CD4-positive, alpha-beta T cell treated with Interleukin-1 beta for 1 hour (primary cell): ENCODE measurements at places on chromosomes 11 and 22.
A peak's percentile ranks its signal among the peaks of the same experiment; 100 is the strongest.

DNA sequence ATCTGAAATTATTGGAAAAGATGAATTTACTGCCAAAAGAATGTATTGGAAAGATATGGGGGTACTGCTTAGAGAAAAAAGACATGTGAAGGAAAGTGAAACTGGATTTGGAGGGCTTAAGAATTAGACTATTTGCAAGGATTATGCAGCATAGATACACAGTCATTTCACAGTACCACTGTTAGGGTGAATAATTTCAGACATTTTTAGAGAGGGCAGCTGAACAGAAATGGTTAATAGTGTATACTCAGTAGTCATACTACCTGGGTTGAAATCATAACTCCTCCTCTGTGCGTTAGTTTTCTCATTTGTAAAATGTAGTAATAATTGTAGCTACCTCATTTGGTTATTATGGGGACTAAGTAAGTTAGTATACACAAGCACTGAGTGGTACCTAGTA is 33.0 kb downstream of the GAS2 start:
- no peak for DNase-seq

GRCh38 chr11:726278-727220 is 20.5 kb downstream of the EPS8L2 start:
- DNase-seq = peak; percentile 43

DNA sequence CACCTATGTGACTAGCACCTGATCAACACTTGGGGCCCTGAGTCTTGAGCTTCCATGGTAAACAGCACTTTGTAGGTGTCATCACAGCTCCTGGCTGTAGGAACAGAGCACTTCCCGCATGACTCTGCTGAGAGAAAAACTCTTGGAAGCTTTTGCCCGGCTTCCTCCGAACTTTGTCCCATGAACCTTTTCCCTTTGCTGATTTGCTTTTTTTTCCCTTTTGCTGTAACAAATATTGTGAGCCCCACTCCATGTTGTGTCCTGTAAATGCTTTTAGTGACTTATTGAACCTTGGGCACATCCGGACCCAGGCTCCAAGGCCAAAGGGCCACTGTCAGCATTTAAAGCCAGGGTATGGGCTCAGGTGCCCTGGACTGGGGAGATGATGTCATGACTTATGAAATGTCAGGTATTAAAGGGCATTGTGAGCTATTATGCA is 391.1 kb downstream of the TENM4 start:
- DNase-seq = no peak

- DNase-seq = no peak
Measured at GRCh38 chr22:36236388-36237319, 2.7 kb downstream of the APOL2 start.

DNA sequence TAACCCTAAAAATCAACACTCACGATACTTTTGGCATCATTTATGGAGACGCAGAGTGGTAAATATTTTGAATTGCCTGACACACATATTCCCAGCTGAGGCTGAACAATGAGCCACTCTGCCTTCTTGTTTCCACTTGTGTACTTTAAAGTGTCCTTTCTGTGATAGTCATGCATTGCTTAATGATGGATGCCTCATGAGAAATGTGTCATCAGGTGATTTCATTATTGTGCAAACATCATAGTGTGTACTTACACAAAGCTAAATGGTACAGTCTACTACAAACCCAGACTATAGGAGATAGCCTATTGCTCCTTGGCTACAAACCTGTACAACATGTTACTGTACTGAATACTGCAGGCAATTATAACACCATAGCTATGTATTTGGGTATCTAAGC is 44.2 kb downstream of the MRE11 start:
- DNase-seq = no peak

- DNase-seq = no peak
Measured at GRCh38 chr11:92735039-92735438, 234.4 kb upstream of the MTNR1B start.

DNA sequence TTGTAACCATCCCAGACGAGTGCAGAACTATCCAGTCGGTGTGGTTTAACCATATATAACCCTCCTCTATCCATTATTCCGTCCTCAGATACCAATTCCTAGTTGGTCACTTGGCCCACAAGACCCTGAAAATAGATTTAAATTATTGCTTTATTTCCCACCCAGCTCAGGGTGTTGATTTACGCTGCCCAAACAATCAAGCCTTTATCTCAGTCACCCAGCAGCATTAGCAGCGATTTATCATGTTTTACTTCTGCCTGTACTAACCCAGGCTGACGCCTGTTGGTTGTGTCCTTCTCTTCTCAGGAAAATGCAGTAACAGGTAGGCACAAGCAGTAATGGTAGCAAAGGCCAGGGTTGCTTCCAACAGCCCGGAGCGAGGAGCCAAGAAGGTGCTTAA is 81.2 kb downstream of the DSCAML1 start:
- no peak for DNase-seq

- DNase-seq = no peak
Measured at GRCh38 chr11:120869516-120870011, 154.3 kb upstream of the TBCEL start.

GRCh38 chr11:115672999-115673411 is 168.8 kb upstream of the CADM1 start:
- DNase-seq = no peak

GRCh38 chr11:111500481-111500880 is 11.7 kb downstream of the BTG4 start:
- DNase-seq = no peak

- DNase-seq = no peak
Measured at GRCh38 chr11:96367342-96367741, 22.4 kb downstream of the CCDC82 start.

GRCh38 chr11:6828103-6828502 is 17.4 kb upstream of the OR10A5 start:
- DNase-seq = no peak

DNA sequence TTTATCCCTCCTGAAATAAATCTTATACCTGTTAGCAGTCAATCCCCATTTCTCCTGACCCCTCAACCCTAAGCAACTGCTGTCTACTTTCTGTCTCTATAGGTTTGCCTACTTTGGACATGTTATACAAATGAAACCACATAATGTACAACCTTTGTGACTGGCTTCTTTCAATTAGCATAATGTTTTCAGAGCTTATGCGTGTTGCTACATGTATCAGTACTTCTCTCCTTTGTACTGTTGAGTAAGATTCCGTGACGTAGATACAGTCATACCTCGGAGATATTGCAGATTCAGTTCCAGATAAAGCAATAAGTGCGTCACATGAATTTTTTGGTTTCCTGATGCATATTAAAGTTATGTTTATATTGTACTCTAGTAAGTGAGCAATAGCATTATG is 127.3 kb downstream of the MORC2 start:
- no peak for DNase-seq

- no peak for DNase-seq
Measured at GRCh38 chr11:42315267-42315666, 855.8 kb upstream of the LRRC4C start.

DNA sequence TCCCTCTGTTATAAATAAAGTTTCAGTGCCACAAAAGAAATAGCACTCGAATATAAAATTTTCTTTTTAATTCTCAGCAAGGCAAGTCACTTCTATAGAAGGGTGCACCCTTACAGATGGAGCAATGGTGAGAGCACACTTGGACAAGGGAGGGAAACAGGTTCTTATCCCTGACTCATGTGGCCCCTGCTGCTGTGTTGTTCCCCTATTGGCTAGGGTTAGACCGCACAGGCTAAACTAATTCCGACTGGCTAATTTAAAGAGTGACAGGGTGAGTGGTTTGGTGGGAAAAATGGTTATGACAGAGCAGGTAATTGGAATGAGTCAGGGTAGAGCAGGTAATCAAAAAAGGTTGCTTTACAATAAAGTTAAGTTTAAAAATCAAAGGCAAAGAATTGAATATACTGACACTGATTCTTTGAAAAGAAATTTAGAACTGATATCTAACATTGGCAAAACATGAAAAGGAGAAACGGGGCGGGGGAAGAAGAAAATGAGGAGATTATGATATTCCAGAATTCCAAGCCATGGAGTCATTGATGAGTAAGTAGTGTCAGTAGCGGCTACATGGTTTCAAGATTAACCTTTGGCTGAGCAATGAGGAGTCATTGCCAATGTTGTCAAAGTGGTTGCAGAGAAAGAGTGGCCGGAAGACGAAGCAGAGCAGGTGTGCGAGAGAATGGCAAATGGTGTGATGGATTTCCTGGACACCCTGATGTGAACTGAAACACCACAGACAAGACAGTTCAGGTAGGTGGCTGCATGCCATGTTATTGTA is 48.4 kb upstream of the MRGPRX1 start:
- DNase-seq = no peak

DNA sequence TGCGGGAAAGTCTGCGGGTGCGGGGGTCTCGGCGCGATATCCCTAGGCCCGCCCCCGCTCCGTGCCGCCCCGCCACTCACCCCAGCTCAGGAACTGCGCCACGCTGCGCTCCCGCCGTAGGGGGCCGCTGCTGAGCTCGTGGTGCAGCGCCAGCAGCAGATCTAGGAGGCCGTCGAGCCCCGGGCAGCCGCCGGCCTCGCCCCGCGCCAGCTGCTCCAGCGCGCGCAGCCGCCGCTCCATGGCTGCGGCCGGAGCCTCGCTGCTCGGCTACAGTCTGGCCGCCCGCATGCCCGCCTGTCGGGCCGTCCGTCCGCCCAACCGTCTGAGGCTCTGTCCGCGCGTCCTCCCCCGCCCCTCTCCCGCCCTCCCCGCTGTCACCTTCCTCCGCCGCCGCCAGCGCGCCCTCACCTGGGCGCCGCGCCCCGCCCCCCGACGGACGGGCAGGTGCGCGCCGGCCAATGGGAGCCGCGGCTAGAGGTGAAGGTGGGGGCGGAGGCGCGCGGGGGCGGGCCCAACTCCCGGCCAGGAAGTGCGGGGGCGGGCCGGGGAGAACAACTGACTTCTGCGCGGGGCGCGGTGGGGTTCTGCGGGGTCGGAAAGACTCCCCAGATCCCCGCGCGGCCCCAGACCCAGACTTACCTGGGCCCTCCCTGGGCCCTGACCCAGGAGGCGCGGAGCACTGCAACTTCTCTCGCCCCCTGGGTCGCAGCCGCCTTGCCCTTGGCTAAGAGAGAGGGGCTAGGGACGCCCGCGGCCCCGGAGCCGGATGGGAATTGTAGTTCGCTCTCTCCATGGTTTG is at the start of gene CDC42BPG:
Gene CDC42BPG, minus strand, starts transcription at position 324 of the 799 bp plus-strand sequence. Its CDS starts 84 bp downstream, at position 240.
- peak; percentile 82 for DNase-seq

- DNase-seq = no peak
Measured at GRCh38 chr11:78432058-78432515, 14.5 kb upstream of the GAB2 start.

- no peak for DNase-seq
Measured at GRCh38 chr11:659532-660085, 22.5 kb downstream of the DRD4 start.

- DNase-seq = no peak
Measured at GRCh38 chr11:17542249-17542648, 2.0 kb downstream of the USH1C start.

DNA sequence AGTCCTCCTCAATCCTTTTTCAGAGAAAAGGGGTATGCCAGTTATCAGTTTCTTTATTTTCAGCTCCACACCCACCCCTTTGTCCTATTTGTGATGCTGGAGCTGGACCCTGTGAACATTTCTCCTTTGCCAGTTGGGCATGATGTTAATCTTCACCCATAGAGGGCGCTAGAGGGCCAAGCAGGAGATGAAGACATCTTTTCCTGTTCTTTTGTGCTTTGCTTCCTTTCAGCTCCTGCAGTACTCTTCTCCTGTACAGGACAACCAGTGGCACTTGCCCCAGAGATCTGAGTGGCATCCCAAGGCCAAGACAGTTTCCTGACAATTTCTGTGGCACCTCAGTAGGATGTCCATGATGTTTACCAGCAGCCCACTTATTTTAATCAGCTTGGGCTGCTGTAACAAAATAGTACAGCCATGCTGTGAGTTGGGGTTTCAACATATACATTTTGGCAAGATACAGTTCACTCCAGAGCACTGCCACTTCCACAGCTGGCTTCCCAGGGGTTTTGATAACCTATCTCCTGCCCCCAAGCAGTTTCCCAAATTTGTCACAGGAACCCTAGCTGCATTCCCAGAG is 4.6 kb downstream of the SAA2 start:
- peak; percentile 82 for DNase-seq

DNA sequence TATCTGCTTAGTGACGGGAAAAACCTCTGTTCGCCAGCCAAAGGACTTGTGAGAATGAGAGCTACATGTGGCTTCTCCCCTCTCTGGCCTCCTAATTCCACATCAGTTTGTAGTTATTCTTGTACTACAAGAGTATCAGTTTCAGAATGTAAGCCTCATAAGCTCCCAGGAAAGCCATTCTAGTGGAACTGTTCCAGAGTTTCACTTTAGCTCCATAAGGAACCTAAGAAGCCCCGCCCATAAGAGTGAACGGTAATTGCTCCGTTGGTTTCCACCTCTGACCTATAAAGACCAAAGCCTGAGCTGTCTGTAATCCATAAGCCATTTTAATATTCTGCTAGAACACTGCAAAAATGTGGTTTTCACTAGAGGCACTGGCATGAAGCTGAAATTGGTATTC is 53.0 kb downstream of the SIK3 start:
- DNase-seq = no peak

- no peak for DNase-seq
Measured at GRCh38 chr11:96339706-96340554, 3.1 kb downstream of the MAML2 start.

DNA sequence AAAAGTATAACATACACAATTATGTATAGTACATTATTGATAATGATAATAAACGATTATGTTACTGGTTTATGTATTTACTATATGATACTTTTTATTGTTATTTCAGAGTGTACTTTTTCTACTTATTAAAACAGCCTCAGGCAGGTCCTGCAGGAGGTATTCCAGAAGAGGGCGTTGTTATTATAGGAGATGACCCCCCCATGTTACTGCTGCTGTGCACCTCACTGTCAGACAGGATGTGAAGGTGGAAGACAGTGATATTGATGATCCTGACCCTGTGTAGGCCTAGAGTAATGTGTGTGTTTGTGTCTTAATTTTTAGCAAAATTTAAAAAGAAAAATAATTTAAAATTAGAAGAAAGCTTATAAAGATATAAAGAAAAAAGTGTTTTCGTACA is 57.6 kb downstream of the REXO2 start:
- no peak for DNase-seq
